Stimulated activated CD4-positive, alpha-beta T cell treated with anti-CD3 and anti-CD28 coated beads, TNF-alpha, amount 100 ng/mL, for 48 hours (primary cell): ENCODE measurements at places on chromosomes 12 and 14.

DNA sequence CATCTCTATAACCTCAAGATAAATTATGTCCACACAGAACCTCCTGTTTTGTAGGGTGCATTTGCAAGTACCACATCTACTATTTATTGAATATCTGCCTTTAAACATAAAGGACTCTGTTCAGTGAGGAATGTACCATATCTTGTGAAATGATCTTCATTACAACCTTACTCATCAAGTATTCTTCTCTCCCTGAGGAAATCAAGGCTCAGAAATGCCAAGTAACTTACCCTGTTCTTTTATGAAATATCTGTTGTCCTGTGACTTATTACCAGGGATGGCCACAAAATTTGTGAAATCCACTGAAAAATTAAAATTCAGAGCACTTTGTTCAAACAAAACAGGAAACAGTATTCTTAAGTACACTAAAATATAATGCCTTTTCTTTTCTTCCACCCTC is 366.7 kb downstream of the GALC start:
- no peak for DNase-seq

GRCh38 chr14:38536376-38537038 is 280.6 kb upstream of the CLEC14A start:
- no peak for DNase-seq

- DNase-seq, result no peak
Observed at GRCh38 chr14:96281486-96281885, 25.5 kb downstream of the BDKRB1 start.

- no peak for DNase-seq
Observed at GRCh38 chr12:12217018-12217359, 49.9 kb downstream of the LRP6 start.

DNA sequence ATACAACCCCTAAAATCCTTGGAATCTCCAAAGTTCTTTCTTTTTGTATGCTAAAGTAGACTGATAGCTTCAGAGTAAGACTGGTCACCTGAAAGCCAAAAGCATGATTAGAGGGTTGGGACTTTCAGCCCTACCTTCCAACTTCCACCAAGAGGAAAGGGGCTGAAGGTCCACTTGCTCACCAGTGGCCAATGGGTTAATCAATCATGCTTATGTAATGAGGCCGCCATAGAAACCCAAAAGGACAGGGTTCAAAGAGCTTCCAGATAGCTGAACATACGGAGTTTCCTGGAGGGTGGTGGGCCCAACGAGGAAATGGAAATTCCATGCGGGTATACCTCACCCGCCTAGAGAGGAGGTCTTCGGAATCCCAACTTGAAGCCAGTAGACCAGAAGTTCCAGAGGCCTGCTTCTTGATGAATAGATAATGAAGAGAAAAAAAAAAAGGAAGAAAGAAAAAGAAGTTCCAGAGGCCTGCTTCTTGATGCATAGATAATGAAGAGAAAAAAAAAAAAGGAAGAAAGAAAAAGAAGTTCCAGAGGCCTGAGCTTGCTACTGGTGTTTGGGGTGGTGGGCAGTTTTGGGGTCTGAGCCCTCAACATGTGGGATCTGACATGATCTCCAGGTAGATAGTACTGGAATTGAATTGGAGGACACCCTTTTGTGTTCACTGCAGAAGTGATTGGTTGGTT is 11.2 kb upstream of the BTG1 start:
- DNase-seq, result no peak

DNA sequence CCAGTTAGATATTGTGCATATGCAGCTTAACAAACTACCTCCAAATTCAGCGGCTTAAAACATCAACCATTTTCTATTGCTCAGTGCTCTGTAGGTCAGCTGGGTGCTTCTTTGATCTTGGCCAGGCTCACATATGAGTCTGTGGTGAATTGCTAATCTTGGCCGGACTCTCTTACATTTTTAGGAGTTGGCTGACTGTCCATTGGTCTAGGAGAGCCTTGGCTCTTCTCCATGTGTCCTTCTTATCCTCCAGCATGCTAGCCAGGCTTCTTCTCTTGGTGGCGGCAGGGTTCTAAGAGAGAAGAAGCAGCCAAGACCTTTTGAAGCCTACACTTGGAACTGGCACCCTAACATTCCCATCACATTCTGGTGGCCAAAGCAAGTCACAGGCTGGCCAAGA is 174.3 kb upstream of the PWP1 start:
- DNase-seq, result no peak
